H4 (cell line): ENCODE measurements at places on chromosomes 4 and X. TPM values are rescaled to one million over a fixed set of nuclear protein-coding genes. Genes with fewer than 3 reads are reported as not detected.

PHKA1 gene
- total RNA-seq, result 7.8 and 8.6 TPM in 2 replicates

ADAM29 gene
- not detected in 2 replicates for total RNA-seq

MAGEB17 gene
- total RNA-seq, result not detected in 2 replicates

HERC6 gene
- total RNA-seq, result 17.5 and 23.3 TPM in 2 replicates

STS gene
- total RNA-seq, result 2.9 and 3.0 TPM in 2 replicates

CXCL6 gene
- not detected in 2 replicates for total RNA-seq

SLC4A4 gene
- total RNA-seq, result 3.4 and 4.8 TPM in 2 replicates

P2RY8 gene
- total RNA-seq, result 0.25 TPM in 1 of 2 replicates, not detected in the other

SHOX gene
- 0.08 TPM in 1 of 2 replicates, not detected in the other for total RNA-seq

NSG1 gene
- 7.5 and 8.9 TPM in 2 replicates for total RNA-seq

ABCB7 gene
- 26.0 and 37.9 TPM in 2 replicates for total RNA-seq

FSTL5 gene
- 0.12 and 0.14 TPM in 2 replicates for total RNA-seq

PCYT1B gene
- 0.10 and 0.46 TPM in 2 replicates for total RNA-seq

ELK1 gene
- 26.2 and 30.4 TPM in 2 replicates for total RNA-seq

HCCS gene
- total RNA-seq, result 19.9 and 38.1 TPM in 2 replicates

WNK3 gene
- total RNA-seq, result 0.37 and 0.58 TPM in 2 replicates

INTU gene
- total RNA-seq, result 0.37 and 2.2 TPM in 2 replicates

KLKB1 gene
- total RNA-seq, result 0.17 TPM in 1 of 2 replicates, not detected in the other

- no peak for DNase-seq
Measured at GRCh38 chrX:11611965-11612364, 53.8 kb downstream of the ARHGAP6 start.

GRCh38 chr4:111510535-111510934, 634.7 kb upstream of the FAM241A start:
- DNase-seq, result no peak

DNA sequence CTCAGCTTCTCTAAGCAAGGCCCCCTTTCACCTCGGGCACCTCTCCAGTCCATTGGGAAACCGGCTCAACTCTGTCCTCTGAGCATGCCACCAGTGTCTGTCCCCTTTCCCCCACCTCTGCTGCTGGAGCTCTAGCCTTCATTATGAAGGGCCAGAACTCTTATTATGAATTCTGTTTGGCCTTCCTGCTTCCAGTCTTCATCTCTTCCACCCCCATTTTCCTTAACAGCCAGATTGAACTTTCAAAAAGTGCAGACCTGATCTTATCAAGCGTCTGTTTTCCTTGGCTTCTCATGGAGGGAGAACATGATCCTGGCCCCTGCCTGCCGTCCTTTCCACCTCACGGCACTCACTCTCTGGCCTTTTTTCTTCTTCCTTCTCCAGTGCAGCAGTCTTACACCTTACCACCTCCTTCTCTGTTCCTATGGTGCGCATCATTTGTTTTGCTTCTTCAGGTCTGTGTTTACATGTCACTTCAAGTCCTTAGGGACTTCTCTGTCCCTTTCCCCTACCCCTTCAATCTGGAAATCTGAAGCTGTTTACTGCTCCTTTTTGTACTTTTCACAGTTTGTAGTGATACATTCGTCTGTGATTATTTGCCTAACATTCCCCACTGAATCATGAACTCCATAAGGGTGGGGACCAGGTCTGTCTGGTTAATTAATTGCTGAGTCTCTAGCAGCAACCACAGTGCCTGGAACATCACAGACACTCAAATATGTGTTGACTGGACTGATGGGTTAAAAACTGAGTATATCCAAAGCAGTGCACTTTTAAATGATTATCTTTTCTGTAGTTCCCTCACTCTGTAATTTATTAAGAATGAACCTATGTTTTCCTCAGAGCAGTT, 55.8 kb downstream of the FNIP2 start:
- no peak for DNase-seq

- no peak for DNase-seq
Measured at GRCh38 chr4:73682508-73682907, 57.9 kb upstream of the CXCL8 start.

DNA sequence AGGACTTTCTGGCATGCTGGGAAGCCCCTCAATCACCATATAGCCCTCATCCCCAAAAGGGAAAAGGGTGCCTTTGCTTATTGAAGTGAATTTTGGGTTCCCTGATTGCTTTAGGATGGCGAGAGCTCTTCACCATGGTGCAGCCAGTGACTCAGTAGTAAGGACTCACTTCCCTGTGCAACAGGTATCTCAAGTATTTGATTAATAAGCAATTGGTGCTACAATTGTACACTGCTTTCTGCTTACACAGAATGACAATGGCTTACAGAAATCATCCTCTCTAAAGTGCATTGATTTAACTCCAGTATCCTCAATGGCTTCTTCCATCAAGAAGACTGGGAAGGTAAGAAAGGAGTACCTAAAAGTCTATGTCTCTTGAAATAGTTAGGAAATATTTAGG, 143.7 kb upstream of the SMIM10 start:
- DNase-seq, result no peak

DNA sequence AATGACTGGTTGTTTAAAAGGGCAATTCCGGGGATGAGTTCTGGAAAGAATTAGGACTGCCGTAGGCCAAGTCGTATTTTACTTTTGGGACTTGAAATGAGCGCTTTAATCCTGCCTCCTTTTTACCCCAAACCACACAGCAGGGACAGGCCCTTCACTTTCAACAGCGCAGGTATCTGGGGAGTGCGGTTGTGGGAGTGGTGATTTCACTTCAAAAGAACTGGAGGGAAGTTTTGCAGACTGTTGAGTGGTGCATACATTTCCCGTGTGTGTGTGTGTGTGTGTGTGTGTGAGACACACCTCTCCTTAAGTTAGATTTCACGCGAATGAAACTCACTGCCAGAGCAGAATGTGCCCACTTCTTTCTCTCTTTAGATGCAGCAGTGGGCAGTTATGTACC, 2.8 kb downstream of the NHS start:
- DNase-seq, result no peak

GRCh38 chr4:10831727-10832408, 147.3 kb upstream of the CLNK start:
- no peak for DNase-seq

- DNase-seq, result no peak
Measured at GRCh38 chr4:109319684-109320083, 17.2 kb upstream of the COL25A1 start.

DNA sequence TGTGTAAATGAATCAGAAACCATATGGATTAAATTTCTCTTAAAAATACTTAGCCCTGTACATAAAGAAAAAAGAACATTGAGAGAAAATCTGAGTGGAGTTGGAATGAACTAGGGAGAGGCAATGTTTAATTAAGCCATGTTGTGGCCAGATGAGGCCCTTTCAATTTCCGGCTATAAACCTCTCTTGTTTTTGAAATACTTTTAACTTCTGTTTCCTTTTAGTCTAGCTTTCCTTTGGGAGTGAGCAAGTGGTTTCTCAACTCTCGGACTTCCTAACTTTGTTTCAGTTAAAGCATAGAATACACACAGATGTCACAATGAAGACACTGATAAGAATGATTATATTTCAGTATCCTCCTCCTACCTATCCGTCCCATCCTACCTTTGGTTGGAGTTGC, 197.2 kb downstream of the ARHGAP24 start:
- no peak for DNase-seq

DNA sequence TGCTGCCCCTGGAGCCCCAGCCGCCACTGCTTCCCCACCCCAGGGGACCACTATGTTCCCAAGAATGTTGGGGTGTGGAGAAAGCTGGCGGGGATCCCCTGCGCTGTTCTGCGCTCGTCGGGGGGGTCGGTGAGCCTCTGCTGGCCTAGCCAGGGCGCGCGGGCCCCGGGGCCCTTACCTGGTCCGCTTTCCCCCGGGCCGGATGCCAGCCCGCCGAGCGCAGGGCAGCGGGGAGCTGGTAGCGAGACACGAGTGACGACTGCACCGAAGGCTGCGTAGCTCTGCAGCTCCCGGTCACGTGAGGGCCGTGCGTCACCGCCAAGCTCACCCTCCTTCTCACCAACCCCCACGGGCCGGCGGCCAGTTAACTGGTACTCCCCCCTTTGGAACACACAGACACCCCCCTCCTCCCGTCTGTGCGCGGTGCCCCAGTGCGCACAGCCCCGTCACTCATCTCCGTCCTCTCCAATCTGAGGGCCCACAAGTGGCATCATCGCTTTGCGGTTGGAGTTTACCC, at the start of gene BEX1:
BEX1 (minus strand) TSS at position 254 of the 517 bp plus-strand sequence. CDS start 897 bp downstream, outside the sequence.
- peak; percentile 63 for DNase-seq

- peak; percentile 41 for DNase-seq
Measured at GRCh38 chr4:165378745-165379677, at the start of gene CPE. Gene CPE (plus strand): TSS chr4:165379008. CDS start chr4:165379222, 214 bp downstream.

GRCh38 chrX:102983205-102983604, 46.1 kb downstream of the RAB40AL start:
- no peak for DNase-seq

- no peak for DNase-seq
Measured at GRCh38 chrX:71532078-71532752, 689 bp upstream of the OGT start.

GRCh38 chrX:46693149-46693548, 65.8 kb downstream of the SLC9A7 start:
- DNase-seq, result no peak

DNA sequence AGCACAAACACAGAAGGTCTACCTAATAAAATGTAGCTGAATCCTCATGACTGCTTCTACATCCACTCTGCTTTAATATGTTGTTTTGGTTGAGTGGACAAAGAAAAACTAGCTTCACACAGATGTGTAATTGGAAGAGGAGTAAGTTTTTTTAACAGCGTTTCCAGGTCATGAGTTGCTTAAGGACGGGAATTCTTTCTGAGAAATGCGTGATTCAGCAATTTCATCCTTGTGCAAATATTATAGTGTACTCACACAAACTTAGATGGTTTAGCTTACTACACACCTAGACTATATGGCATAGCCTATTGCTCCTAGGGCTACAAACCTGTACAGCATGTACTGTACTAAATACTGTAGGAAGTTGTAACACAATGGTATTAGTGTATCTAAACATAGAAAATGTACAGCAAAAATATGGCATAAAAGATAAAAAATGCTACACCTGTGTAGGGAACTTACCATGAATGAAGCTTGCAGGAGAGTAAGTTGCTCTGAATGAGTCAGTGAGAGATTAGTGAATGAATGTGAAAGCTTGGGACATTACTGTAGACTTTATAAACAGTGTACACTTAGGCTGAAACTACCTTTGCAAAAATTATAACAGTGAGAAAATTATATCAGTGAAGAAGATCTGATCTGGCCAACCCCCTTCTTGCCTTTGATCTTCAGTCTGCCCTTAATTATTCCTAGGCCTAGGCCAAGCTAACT, 70.8 kb upstream of the IL15 start:
- DNase-seq, result no peak

DNA sequence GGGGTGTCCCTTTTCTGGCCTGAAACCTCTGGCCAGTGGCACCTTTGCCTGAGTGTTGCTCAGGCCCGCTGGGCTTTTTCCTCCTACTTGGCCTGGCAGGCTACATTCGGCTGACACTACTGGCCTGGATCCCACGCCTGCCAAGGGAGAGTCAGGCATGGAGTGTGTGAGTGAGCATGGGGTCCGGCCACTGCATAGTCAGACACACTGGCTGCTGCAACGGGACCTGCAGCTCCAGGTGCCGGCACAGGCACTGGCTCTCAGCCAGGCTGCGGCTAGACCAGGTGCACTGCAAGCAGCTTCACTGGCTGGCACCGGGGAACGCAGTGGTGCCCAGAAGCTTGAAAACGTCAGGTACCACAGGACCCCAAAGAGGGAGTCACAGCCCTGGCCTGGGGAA, 434.9 kb downstream of the ARHGAP24 start:
- no peak for DNase-seq

GRCh38 chrX:10529344-10529743, 91.0 kb downstream of the MID1 start:
- DNase-seq, result no peak

DNA sequence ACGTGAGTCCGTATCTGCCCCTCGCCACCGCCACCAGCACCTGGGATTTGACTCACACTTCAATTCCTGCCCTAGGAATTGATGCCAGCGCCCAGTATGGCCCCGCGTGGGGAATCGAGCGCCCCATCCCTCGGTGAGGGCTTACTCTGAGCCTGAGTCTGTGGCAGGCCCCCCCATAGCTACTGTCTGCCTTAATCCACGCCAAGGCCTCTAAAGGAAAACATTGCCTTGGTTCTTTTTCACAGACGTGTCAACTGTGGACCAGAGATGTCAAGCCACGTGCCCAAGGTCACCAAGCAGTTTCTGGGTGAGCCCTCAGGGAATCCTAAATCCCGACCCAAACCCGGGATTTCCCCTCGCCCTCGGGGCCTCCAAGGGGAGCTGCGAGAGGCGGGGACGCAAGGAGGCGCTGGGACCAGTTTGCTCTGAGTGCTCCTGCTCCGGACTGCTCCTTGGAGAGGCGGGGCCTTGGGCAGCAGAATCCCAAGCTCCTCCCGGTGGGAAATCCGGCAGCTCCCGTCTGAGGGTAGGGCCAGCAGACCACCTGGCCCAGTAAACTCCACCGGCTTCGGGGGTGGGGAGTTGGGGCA, 12.9 kb downstream of the MSX1 start:
- DNase-seq, result no peak

DNA sequence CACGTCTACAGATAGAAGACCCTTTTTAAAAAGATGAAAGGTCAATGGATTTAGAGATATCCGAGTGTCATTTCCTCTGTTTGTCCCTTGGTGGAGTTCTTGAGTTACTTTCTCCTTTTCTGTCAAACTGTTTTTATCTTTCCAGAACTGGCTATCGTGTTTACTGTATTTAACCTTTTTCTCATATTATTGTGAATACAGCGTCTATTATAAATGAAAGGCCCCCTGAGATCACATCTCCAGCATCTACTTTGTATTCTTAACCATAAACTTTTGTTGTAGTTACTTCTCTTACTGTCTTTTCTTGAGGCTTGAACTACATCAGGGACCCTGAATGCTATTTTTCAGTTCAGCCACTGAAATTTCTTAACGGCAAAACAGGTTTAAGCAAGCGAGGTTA, 4.0 kb upstream of the PCDH7 start:
- DNase-seq, result peak; percentile 58

GRCh38 chr4:37246891-37247290, 2.3 kb downstream of the NWD2 start:
- DNase-seq, result no peak

DNA sequence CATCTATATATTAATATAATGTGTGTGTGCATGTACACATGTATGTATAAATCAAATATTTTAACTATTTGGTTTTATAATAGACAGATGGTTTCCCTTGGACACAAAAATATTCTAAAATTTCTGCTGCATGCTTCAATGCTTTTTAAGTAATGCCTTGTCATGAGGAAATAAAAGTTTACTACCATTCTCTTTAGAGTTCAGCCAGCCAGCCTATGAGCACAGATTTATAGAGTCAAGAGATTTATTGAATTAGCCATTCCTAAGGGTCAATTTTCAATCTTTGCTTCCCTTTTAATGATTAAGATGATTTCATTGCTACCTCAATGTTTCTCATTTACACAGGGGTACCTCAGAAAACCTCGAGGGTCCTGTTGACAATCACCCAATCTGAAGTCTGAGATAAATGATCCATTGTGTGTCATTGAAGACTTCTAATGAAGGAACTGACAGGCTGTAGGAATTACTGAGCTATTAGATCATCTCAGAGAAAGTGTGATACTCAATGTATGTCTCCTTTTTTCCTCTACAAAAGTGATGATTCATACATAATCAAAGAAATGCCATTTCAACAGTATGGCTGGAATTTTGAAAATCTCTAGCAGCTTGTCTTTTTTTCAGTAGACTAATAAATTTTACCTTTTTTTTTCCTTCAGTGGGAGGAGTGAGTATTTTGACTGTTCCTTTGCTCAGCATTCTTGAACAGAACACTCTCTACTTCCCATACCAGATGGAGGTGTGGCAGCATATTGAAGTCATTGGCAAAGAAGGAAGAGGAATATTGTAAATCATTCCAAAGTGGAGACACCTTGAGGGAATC, 222.6 kb upstream of the PCDH18 start:
- no peak for DNase-seq

- DNase-seq, result no peak
Measured at GRCh38 chr4:110787109-110787508, 164.2 kb upstream of the PITX2 start.

GRCh38 chr4:23135792-23136645, 443.3 kb downstream of the GBA3 start:
- peak; percentile 54 for DNase-seq
